Urinary bladder (tissue), 4 donors: ENCODE measurements at places on chromosomes 5 and 9. TPM values are rescaled to one million over a fixed set of nuclear protein-coding genes. Genes with fewer than 3 reads are reported as not detected.
A peak's percentile ranks its signal among the peaks of the same experiment; 100 is the strongest.

The GBGT1 gene
- 14.2 TPM for polyA plus RNA-seq

- no peak for DNase-seq
Observed at GRCh38 chr5:122263352-122264030, 48.5 kb upstream of the SNCAIP start.

The WDR31 gene
- 2.6 TPM for polyA plus RNA-seq

GRCh38 chr5:33276628-33276950, 164.2 kb upstream of the TARS1 start:
- DNase-seq = no peak

DNA sequence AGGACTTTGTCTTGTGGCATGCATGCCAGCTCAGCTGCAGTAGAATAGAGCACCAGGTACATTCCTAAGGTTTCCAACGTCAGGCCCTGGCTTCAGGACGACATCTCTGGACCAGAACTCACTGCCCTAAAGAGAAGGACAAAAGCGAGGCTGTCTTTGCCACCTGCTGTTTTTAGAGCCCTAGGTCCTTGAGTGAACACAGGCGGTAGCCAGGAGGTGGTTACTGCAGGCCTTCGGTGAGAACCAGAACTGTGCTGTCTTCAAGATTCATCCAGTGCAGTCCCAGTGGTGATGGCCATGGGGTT, 288.9 kb upstream of the CDH18 start:
- DNase-seq = no peak

DNA sequence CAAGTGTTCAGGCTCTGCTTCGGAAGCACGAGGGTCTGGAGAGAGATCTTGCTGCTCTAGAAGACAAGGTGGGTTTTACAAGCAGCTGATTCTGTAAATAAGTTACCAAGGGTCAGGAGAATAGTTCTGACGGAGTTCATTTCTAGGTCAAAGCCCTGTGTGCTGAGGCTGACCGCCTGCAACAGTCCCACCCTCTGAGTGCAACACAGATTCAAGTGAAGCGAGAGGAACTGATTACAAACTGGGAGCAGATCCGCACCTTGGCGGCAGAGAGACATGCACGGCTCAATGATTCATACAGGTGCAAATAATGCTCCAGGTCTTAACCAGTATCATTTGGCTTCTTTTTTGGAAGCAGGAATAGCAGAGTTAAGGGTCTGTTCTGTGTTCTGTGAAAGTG, 24.8 kb downstream of the SPTAN1 start:
- no peak for DNase-seq

The PCDHB1 gene
- polyA plus RNA-seq = 0.01 TPM

DNA sequence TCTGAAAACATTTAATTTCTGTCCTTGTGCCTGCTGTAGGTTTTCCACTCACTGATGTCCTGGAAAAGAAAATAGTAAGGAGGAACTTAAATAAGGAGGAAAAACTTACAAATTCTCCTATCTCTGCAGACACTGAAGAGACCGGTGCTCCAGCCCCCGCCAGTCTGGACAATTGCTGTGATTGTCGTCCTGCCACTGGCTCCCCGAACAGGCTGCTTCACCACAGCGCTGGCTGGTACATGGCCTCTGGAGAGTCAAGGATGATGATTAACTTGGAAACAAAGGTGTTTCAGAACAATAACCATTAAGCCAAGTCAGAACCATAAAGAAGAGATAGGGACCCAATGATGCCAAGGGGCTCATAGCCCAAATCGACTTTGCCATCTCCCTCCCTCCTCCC, 7.3 kb downstream of the PLAC8L1 start:
- DNase-seq = no peak

The PCDHGA8 gene
- polyA plus RNA-seq = 0.25 TPM

The UQCRQ gene
- polyA plus RNA-seq = 257 TPM

DNA sequence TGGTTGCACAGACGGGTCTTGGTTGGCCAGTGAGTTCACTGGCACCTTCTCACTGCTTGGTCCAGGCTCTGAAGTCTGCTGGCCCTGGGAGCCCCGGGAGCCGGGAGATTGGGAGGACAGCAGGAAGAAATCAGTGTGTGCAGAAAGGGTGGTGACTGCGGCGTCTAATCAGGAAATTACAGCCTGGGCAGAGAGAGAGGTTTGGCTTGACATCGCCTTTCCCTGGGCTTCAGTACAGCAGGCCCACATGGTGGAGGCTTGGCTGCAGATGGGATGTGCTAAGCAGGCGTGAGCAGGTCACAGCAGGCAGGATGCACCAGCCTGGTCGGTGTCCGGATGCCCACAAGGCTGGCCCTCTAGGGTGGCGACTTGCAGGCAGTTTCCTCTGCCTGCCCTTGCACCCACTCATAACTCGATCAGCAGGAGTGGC, 17.2 kb downstream of the PITX1 start:
- no peak for DNase-seq

The SET gene
- 157 TPM for polyA plus RNA-seq

- no peak for DNase-seq
Observed at GRCh38 chr5:170081616-170082015, 24.1 kb upstream of the FOXI1 start.

- DNase-seq = no peak
Observed at GRCh38 chr5:147479949-147480348, 29.9 kb downstream of the DPYSL3 start.

The ELAVL2 gene
- 0.54 TPM for polyA plus RNA-seq

DNA sequence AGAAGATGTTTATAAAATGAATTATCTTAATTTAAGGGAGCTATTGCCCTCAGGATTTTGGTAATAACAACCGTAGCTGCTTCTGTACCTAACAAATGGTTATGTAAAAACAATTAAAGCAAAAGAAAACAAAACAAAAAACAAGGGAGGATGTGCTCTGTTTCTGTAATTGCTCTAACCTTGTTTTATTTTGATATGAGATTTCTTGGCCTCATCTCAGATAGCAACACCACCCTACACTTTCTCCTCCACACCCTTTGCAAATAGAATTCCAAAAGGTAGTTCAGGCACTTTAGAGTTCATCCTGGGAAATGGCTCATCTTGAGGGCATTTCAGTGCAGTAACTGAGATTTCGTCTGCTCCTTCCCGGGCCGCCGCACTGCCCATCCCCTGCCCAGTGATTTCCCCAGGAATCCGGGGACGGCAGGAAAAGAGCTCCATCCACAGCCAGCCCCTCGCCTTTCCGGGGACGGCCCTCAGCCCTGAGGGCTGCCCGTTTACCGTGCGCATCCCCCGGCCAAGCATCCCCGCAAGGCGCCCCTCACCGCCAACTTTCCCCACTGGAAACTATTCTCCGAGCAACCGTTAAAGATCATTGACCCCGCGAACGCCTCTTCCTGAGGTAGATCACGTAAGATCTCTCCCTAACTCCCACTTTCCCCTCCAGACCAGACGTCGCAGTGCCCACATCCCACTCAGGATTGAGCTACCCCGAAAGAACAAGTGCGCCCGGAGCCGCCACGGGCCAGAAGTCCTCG, 1.2 kb downstream of the FNBP1 start:
- no peak for DNase-seq

DNA sequence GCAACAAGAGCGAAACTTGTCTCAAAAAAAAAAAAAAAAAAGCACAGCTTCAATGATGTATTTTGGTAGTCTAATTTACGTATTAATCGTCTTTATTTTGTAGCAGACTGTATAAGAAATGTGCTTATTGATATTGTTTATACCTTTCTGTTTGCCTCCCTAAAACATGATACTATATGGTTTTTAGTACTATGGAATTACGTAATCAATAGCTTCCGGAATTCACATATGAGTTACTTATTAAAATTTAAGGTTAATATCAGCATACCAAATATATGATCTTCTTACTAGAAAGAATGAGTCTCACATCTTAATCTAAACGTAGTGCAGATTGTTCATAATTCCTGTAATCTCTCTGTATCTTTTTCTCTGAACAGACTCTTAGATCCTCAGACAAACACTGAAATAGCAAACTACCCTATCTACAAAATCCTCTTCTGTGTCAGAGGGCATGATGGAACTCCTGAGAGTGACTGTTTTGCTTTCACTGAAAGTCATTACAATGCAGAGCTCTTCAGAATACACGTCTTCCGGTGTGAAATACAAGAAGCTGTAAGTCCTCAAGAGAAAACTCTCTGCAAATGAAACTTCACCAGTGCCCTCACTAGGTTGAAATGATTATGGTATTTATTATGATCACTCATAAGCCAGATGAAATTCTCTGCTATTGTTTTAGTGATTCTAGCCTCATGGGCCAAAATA, 44.4 kb upstream of the GPR21 start:
- DNase-seq = no peak

DNA sequence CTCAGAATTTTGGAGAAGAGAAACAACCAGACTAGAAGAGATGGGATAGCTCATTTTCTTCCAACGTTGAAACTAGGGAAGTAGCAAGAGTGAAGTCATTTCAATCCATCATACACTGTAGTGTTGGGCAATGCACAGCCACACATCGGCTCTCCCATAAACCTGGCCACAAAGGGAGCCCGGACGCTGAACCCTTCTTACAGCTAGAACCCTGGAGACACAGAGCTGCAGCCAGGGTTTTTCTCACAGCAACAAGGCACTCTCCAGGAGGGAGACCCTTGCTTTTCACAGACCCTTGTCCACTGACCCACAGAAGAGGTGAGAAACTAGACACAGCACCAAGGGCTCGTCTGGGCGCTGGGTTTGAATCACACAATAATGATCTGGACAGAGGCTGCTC, 101.4 kb upstream of the FSTL4 start:
- no peak for DNase-seq

GRCh38 chr5:158014372-158014771, 155.4 kb upstream of the CLINT1 start:
- DNase-seq = no peak

DNA sequence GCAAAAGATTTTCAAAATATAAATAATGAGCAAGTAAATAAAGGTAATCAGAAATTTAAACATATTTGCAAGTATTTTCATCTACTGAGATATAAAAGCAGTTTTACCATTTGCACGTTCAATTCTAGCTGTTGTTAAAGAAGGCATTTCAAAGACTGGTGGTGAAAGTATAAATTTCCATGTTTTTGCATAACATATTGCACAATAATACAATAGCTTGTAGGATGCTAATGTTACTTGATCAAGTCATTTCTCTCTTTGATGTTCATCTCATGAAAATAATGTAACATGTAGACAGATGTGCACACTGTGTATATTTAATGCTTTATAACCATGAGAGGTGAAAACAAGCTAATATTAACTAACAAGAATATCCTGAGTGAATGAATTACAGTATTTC, 651.9 kb downstream of the CDH9 start:
- no peak for DNase-seq

- no peak for DNase-seq
Observed at GRCh38 chr9:7534211-7534935, 265.2 kb downstream of the DMAC1 start.

DNA sequence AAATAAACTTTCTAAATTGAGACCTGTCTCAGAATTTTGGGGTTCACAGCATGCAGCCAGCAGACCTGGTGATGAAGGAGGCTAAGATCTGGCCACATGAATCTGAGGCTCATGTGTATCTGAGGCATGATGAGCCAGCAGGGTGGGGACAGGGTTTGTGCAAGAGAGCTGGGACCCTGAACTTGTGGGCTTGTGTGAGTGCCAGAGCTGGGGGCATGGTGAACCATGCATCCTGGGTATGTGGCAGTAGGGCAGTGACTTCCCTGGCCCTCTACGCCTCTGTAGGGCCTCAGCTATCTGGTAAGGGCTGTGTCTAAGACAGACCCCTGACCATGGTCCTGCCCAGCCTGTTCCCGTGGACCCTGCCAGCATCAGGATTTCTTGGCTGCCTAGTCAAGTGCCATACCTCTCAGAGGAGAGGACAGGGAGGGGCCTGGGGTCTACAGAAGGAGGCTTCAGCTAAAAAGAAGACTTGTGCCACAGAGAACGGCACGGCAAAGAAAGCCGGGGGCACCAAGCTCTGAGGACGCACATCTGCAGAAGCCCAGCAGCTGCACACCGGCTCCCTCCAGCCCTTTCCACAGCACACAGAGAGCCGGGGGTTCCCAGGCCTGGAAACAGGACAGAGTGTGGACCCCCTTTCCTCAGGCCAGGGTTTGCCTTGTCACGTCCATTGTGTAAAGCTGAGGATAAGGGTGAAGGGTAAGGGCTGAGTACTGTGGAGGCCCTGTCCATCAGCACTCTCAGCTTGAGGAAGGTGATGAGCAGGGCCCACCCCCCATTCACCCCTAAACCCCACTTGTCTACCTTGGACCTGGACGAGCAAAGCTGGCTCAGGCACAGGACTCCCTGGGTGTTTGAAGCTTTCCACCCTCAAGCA, 130.1 kb downstream of the MRPL36 start:
- no peak for DNase-seq

The KIF4B gene
- not detected for polyA plus RNA-seq

DNA sequence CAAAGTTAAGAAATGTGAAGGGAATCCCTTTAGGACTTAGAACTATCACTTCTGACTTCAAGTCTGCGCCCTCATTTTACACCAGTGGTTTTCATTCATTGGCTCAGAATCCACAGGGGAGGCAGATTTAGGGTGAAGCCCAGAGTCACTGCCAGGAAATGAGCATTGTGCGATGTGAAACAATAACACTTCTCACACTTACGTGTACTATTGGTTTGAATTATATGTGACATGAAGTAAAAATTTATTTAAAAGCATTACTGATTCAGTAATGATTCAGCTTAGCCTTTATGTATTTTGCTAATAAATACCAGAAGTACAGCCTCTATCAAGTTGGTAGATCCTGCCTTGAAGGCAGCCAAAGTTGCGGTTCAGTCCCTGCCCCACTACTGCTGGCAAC, 98.6 kb downstream of the PAM start:
- no peak for DNase-seq

GRCh38 chr5:71589903-71590302, 2.8 kb downstream of the MCCC2 start:
- DNase-seq = no peak

GRCh38 chr5:52989781-52990527, 802 bp downstream of the ITGA2 start:
- no peak for DNase-seq

DNA sequence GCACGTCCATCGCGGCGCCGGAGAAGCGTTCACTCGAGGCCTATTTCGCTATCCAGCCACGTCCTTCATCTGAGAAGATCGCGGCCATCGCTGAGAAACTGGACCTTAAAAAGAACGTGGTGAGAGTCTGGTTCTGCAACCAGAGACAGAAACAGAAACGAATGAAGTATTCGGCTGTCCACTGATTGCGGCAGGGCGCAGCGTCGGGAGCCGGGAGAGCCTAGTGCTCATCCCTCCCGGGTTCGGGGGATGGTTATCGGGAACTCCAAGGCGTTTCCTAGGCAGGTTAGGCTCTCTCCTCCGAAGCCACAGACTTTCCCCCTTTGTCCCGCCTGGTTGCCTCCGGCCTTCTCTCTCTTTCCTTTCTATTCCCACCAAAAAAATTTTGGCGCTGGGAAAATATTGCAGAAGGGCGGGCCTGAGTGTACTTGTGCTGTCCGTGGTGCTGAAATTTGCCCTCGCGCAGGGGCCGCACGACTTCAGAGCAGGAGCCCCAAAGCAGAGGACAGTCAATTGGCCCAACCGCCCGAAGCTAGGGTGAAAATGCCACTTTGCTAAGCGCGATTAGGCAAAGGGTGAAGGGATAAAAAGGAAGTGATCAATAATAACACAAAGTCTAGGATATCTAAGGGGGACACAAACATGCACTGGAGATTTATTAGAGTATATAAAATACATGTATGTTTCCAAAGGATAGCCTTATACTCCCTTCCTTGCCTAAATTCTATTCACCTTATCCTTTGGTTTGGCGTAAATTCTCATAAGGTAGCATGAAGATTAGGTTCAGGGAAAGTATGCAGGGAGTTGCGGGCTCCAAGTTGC, 1.8 kb downstream of the POU4F3 start:
- DNase-seq = peak; percentile 32

The IL7R gene
- polyA plus RNA-seq = 6.7 TPM

The C9orf50 gene
- 0.28 TPM for polyA plus RNA-seq
